ENCODE measurements at places on chromosomes 3 and 15.

- peak; percentile 92 for DNase-seq
Observed at GRCh38 chr15:70271422-70272088, 173.8 kb upstream of the TLE3 start.

DNA sequence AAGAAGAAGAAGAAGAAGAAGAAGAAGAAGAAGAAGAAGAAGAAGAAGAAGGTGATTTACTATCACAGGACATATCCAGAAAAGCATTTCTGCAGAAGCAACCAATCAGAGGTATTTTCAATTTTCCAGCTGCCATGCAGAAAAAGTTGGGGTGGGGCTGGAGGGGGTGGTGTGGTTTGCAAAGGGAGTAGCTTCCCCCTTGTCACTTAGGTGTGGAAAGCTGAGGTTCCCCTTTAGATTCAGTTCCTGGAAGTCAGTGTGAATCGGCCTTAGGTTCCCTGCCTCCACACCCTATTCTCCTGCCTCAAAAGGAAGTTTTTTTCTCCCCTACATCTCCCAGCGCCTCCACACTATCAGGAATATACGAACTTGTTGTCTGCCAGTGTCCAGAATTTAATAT, 276.7 kb upstream of the ARRDC4 start:
- no peak for DNase-seq

- DNase-seq = no peak
Observed at GRCh38 chr3:131960324-131960723, 74.5 kb downstream of the CPNE4 start.

DNA sequence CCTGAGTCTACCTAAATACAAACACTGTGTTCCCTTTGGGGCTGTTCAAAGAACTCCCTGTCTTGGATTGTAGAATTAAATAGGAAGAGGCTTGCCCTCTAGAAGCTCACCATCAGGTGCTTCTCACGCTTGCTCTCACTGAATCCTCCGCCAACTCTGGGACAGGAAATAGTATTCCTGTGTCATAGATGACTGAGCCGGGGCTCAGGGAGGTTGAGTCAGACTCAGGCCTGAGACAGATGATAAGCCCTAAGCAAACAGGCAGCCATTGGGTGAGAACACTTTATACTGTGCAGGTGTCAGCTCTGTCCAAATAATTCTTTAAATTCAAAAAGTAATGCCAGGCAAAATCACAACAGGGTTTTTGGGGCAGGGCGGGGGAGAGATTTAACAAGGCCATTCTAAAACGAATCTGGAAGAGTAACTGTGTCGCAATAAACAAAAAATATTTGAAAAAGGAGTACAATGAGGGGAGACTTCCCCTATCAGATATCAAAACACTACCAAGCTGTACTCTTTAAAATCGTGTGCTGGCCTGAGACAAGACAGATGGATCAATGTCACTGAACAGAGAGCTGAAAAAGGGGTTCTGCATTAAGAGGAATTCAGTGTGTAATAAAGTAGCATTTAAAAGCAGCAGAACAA, 59.0 kb downstream of the EPHB3 start:
- peak; percentile 67 for DNase-seq

GRCh38 chr15:46331546-46331945, 696.7 kb downstream of the SQOR start:
- no peak for DNase-seq

- peak; percentile 1 for DNase-seq
Observed at GRCh38 chr3:152835601-152836102, 721 bp downstream of the P2RY1 start.

- DNase-seq = no peak
Observed at GRCh38 chr3:52880474-52880873, 16.9 kb downstream of the STIMATE start.

DNA sequence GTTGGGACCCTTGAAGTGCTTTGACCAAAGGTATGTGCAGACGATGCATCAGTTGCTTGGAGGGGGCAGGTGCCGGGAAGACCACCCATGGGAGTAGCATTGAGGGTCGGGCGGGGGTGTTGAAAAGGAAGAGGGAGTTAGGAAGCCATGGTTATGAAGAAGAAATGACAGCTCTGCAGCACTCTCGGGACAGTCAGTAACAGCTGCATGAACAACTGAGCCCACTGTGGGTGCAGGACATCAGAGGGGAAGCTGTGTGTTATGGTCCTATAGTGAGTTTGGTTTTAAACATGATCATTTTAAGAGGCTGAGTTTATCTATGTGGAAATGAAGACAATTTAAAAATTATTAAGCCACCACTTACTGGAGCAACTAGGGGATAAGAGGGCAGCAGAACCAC, 17.6 kb downstream of the ST8SIA2 start:
- no peak for DNase-seq

- peak; percentile 39 for DNase-seq
Observed at GRCh38 chr15:85625856-85626255, 168.9 kb downstream of the KLHL25 start.

DNA sequence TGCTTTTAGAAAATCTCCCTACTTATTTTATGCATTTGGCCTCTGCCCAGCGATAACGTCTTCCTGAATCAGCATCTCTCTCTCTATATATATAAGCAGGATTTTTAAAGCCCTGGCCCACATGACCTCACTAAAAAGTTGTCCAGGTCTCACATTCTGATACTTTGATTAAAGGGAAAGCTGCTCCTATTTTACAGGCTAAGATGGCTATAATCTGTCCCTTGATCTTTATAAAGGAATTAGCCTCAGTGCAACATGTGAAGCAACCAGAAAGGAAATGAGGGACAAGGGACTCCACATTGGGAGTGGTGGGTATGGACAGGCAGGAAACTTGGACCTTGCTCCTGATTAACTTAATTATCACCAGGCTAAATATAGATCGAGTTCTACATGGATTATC, 25.6 kb upstream of the MUC13 start:
- no peak for DNase-seq

DNA sequence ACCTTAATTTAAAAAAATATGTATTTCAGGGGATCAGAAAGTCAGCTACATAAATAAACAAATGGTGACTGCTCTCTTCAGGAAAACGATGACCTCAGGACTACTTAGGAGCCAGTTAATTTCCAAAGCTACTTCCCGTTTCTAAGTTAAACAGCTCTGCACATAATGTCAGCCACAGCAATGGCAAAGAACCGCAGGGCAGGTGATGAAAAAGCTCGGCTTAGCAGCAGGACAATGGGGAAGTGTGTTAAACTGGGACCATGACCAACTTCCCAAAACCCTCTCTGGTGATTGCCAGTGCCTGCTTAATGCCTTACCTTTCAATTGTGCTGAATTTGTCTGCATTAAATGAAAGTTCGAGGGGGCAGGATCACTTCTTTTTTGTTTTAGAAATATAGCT, 258.9 kb downstream of the FHIT start:
- DNase-seq = no peak

DNA sequence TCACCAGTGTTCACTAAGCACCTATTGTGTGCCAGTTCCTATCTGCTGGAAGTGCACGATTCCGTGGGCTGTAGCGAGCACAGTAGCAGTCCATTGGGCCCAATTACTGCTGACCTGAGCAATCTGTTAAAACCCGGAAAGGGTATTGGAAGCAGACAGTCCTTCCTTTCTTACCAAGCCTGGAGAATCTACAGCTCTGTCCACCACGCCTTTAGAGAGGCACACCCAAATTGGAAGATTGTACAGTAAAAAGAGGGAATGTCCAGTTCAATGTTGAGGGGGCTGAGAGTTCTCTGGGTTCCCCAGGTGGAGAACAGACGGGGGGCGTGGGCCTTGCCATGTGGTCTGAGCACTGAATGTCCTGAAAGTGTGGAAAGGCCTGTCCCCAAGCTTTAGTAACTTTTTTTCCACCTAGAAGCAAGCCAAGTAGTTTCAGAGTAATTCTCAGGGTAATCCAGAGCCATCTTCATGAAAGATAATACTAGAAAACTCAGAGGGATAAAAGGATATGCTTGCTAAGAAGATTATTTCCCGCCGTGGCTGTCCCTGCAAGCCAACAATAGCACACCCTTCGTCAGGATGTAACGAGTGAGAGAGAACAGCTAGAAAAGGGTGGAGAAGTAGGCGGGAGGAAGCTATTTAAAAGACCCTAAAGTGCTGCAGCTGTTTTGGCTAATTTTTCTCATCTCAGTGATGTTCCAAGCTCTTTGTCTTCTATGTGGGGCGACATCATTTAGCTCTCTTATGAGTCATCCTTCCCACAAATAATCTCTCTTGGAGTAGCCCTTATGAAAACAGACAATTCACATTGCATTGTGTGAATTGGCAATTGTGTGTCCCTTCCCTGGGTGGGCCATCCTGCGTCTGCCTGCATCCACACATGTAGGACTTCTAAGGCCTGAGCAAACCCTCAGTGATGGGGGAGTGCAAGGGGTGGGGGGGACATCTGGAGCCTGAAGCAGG, 181.0 kb downstream of the ATG7 start:
- DNase-seq = peak; percentile 54

GRCh38 chr3:134857776-134858362, 62.8 kb downstream of the EPHB1 start:
- DNase-seq = peak; percentile 23

DNA sequence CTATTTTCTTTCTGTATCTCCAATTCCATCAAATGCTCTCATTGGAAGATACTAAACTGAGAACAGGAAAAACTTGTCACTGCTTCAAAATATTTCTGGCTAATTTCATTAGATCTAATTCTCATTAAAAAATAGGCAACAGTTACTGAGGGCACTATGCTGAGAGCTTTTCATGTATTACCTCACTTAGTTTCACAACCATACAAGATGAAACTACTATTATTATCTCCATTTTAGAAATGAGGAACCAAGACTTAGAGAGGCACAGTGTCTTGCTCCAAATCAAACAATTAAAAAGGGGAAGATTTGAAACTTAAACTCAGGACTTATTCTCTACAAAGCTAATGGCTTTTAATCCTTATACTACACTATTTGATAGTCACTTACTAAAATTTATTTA, 7.2 kb upstream of the OTOL1 start:
- no peak for DNase-seq

DNA sequence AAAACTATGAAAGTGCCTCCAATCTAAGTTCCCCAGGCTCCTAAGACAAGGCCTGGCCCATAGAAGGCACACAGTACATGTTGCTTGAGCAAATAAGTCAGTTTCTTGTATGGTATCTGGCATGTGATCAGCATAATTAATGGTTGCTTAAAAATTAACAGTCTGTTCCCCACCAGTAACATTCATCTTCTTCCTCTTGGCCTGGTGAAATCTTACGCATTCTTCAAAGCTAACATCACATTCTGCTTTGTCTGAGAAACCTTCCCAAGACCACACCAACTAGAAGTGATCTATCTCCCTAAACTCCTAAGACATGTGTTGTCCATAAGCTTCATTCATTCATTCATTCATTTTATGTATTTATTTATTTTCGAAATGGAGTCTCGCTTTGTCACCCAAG, 48.1 kb downstream of the LIPC start:
- DNase-seq = no peak

DNA sequence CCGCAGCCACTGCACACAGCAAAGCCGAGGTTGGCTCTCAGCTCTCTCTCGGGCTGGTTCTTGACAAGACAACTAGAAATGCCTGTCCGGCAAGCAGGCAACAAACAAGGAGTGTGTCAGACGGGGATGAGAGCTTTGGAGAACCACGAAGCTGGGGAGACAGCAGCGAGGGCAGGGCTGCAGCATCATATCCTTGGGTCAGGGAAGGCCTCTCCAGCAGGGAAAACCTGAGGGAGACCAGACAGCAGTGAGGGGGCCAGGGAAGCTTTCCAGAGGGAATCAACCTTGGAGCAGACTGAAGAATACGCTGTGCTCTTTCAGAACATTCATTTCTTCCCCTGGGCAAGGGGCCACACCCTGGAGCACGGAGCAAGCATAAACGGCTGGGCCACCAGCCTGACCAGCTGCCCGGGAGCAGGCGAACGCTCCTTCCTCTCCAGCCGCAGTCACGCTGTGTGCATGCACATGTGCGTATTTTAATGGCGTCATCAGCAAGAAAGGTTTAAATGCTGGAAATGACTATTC, 58.7 kb downstream of the CHSY1 start:
- no peak for DNase-seq

- DNase-seq = peak; percentile 7
Observed at GRCh38 chr3:129756871-129757270, 136.6 kb downstream of the TMCC1 start.

DNA sequence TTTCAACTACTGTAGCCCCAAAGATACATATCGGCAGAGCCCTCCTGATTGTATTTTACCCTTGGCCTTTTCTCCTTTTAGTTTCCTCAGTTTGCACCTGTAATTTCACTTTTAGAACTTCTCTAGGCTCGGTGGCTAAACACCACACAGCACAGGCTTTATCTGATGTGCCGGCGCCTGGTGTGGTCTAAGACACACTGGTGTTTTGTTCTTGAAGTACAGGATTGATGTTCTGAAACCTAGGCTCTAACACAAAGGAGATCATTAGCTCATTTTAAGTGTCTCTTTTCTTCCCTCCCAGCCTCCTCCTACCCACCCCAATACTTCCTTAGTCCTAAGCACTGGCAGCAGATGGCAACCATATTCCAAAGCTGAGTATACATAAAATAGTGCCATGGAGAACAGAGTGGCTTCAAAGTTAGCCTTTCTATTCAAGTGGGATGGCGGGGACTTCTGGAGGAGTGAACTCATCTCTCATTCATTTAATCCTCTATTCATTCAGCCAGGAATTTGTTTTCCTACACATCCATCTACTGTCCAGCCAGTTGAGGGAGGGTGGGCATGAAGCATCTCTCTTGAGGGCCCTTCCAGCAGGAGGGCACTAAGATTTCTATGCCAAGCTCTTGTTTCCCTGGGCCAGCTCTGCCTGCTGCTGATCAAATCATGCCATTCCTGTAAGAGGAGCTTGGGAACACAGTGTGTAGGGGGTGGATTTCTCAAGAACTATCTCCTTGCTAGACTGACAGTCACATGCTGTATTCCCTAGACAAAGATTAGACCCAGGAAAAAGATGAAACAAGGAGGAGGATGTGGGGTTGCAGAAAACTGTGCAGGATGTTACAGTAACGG, 71.2 kb downstream of the TIGIT start:
- DNase-seq = no peak

- DNase-seq = no peak
Observed at GRCh38 chr15:66456211-66456610, 41.4 kb downstream of the SNAPC5 start.

DNA sequence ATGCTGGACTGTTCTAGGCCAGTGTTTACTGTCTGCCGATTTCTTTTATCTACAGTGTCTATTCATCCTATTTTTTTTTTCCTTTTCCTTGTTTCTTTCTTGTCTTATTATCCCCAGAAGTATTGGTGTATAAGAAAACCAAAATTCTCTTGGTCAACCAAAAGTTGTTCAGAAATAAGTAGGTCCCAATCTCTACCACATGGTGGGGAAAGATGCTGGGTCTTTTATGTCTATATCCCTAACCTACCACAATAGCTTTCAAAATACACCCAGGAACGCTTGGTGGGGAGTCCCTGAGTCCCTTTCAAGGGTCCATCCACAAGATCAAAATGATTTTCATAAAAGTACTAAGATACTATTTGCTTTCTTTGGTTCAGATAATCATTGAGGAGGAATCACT, 225.6 kb downstream of the CLSTN2 start:
- DNase-seq = no peak

DNA sequence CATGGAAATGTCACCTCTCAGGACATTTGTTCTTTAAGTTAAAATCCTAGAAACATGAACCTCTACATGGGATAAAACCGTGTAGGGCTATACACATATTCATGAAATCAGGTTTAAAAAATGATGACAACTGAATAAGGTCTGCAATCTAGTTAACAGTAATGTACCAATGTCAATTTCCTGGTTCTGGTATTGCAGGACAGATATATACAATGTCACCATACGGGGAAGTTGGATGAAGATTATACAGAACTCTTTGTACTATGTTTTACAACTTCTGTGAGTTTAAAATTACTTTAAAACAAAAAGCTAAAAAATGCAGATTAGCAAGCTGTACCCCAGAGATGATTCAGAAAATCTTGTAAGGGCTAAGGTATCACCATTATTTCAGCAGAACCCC, 6.7 kb downstream of the CNTN3 start:
- no peak for DNase-seq
